ENCODE measurements at places on chromosomes 2 and 18.
A peak's percentile ranks its signal among the peaks of the same experiment; 100 is the strongest.

- DNase-seq: no peak
These were observed 10.1 kb upstream of the KCNJ3 start for GRCh38 chr2:154688373-154688772.

- DNase-seq: peak; percentile 25
These were observed 12.0 kb upstream of the NTSR2 start for GRCh38 chr2:11681722-11682589.

DNA sequence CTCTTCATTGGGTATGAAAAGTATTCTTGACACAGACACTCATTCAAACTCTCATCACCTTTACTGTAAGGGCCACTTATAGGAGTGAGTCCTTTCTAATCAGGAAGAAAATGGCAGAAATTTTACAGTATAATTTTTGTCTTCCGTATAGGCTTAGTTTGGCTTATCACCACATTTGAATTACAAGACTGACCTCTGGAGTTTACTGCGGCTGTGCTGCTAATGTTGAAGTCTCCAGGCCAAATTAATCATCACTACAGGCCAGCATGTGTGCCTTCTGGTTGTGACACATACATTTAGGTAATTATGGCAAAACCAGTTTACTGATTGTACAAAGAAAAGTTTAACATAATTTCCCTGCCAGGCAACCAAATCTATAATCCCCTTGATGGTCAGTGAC is 753.6 kb upstream of the GCFC2 start:
- no peak for DNase-seq

GRCh38 chr2:715854-716560 is 38.8 kb upstream of the TMEM18 start:
- no peak for DNase-seq

GRCh38 chr2:163697846-163698637 is 37.8 kb downstream of the FIGN start:
- DNase-seq: no peak

DNA sequence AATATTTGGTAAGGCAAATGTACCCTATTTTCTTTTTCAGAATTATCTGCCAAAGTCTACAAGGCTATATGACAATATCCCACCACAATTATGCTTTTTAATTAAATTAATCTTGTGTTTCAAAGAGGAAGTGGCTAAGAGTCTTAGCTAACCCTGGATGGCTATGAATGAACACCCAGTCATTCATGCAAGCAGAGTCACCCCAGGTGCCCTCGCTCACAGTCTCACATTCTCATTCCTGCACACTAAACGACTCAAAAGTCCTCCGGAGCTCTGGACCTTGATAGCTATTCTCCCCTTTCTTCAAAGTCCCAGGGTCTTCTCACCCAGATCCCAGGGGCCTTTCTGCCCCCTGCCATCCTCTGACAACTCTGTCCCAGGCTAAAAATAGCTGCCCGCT is 42.1 kb upstream of the MRPL19 start:
- no peak for DNase-seq

DNA sequence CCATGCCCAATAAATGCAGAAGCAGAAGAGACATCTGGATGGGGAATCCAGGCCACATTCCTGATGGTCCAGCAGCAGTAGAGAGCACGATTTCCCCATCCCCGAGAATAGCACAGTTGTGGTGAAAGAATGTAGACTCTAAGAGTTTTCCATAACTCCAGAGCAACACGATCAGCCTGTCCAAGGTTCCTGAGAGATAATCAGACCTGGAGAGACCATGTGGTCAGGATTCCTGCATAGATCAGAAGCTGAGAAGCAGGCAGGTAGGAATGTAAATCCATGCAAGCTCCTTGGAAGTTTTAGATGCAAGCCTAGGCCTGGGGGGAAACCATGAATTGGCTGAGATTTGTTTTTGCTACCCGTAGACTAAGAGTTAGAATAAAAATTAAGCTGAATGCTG is 34.2 kb upstream of the PTPRM start:
- no peak for DNase-seq

DNA sequence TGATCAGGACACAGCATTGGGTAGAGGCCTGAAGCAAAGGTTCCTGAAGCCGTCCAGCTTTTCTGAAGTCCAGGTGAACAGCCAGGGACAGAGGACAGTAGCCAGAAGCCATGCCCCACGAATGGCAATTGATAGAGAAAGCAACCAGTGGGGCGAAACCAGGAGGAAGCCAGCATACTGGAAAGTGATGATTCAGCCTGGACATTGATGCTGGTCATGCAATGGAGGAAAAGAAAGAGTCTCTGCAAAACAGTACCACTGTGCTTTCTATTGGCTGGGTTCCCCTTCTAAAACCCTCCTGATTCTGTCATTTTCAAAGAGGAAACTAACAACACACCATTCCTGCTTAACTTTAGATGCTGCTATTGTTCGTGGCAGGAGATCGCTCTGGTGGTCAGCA is 221.4 kb upstream of the EPAS1 start:
- no peak for DNase-seq

DNA sequence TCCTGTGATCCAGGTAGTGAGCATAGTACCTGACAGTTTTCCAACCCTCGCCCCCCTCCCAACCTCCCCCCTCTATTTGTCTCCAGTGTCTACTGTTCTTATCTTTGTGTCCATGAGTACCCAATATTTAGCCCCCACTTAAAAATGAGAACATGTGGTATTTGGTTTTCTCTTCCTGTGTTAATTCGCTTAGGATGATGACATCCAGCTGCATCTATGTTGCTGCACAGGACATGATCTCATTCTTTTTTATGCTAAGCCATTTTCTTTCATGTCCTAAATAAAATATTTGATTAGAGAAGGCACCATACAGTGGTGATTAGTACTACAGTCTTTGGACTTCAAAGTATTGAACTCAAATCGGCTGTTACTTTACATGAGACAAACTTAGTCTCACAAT is 1087.9 kb downstream of the CBLN2 start:
- DNase-seq: no peak

DNA sequence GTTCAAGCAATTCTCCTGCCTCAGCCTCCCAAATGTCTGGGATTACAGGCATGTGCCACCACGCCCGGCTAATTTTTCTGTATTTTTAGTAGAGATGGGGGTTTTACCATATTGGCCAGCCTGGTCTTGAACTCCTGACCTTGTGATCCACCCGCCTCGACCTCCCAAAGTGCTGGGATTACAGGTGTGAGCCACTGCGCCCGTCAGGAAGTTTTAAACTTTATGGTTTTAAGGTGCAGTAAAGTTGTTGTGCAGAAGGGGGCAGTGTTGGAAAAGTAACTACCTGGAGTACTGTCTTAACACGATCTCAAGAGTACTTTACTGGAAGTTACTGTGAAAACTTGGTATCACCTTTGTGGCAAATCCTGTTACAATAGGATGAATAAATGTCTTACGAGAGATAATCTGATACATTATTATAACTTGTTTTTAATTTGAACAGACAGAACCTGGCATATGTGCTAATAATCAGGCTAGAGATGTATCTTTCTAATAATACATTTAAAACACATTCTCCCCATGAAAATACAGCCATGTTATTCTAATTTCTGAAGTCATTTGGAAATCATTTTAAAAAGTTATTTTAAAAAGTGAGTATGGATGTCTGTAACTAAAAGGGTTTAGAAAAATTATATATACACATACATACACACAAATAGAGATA is 10.8 kb downstream of the SPDYA start:
- peak; percentile 64 for DNase-seq
